ENCODE measurements at places on chromosomes 6 and 20.
A peak's percentile ranks its signal among the peaks of the same experiment; 100 is the strongest.

GRCh38 chr6:20033697-20034407, 178.4 kb downstream of the MBOAT1 start:
- no peak for DNase-seq

DNA sequence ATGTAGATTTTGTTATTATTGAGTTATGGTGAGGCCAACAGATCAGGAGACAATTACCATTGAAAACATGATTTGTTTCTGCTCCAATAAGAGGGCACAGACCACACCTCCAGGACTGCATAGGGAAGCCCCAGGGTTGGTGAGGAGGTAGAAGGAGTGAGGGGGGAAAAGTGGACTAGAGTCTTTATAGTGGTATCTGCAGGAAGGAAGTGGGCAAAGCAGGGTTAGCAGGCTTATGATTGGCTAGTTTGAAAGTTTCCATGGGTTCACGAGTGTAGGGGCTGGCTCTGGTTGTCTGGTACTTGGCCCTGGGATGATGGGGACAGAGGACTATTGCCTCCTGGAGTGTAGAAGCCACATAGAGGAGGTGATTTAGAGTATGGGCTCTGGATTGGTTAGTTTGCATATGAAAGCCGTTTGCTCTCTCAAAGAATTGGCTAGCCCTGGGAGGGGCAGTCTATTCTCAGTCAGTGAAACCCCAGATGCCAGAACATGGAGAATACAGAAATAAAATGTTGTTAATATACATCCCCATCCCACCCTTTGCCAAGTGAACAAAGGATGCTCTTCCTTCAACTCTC, 156.6 kb downstream of the KLHL32 start:
- DNase-seq: no peak

GRCh38 chr6:169960886-169961611, 209.6 kb downstream of the ERMARD start:
- no peak for DNase-seq

- no peak for DNase-seq
These were observed 1.2 kb downstream of the SLC35D3 start for GRCh38 chr6:136923116-136923953.

DNA sequence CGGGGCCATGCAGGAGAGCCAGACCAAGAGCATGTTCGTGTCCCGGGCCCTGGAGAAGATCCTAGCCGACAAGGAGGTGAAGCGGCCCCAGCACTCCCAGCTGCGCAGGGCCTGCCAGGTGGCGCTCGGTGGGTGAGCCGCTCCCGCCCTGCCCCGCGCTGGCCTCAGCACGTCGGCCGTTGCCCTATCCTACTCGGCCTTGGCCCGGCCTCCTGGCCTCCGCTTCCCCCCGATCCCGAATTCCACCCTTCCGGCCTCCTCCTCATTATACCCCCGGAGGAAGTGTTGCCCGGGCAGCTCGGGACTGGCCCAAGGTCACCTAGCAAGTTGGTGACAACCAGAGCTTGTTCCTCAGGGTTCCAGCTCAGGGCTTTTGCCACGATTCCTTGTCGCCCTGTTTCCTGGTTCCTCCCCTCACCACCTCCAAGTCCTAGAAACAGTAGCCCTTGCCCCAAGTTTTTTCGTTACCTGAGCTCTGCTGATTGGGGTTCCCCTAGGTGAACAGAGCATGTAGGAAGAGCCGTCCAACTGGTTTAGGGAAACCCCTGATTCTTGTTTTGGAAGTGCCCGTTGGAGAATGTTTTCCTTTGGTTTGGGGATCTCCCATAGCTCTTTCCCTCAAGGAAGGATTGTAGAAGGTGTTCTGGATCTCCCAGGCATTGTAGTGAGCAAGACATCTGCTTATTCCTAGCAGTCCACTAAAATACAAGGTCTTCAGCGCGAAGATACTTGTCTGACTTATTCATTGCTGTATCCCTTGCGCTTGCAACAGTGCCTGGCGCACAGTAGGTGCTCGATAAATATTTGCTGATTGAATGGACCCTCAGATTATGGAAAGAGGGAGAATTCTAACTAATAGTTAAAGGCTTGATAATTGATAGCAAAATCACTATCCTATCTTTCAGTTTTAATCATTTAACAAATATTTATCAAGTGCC, 641 bp downstream of the ARFGEF2 start:
- no peak for DNase-seq

- no peak for DNase-seq
These were observed 23.0 kb downstream of the LY86 start for GRCh38 chr6:6611486-6611885.

GRCh38 chr6:2028457-2029038, 216.9 kb downstream of the GMDS start:
- peak; percentile 24 for DNase-seq

- no peak for DNase-seq
These were observed 12.1 kb downstream of the TAF4 start for GRCh38 chr20:62053465-62054196.

GRCh38 chr6:32127409-32127716, 683 bp downstream of the ATF6B start:
- no peak for DNase-seq

- DNase-seq: no peak
These were observed 10.7 kb downstream of the HLA-A start for GRCh38 chr6:29953001-29953441.
